Frontal cortex (tissue), 4 donors: ENCODE measurements at places on chromosomes 6 and 20.

- DNase-seq = no peak
Measured at GRCh38 chr20:34377072-34377847, 14.2 kb downstream of the ITCH start.

GRCh38 chr20:19780261-19780660 lies 22.2 kb downstream of the RIN2 start:
- no peak for DNase-seq

- no peak for DNase-seq
Measured at GRCh38 chr6:129609635-129610034, 100.3 kb downstream of the ARHGAP18 start.

- no peak for DNase-seq
Measured at GRCh38 chr20:54208548-54209176, 775 bp downstream of the PFDN4 start.

DNA sequence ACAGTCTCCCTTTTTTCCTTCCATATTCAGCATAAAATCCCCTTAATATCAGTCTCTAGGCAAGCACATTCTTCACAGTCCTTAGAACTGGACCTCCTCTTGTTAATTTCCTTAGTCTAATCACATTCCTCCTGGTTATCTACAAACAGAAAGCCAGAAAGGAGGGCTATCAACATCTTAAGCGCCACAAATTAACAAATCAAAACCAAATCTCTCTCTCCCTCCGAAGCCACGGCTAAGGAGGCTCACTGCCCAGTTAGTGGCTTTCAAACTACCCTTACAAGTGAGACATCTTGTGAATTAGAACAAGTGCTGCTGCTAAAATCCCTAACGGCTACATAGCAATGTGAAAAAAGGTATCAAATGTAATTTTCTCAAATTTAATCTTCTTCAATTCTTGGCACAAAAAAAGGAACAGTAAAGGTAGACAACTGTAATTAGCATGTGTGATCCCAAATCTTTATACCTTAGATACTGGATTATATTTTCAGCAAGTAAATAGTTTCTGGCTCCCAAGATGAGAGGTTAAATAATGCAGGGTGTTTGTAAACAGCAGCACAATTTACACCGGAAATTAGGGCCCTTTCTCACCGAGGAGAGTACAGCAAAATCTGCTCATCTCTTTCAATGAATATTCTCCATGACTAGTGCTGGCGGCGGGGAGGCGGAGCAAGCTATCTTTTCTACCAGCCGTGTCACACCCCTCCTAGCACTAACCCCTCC lies 1.4 kb upstream of the TRIM39 start:
- no peak for DNase-seq

GRCh38 chr6:130632277-130632676 lies 194.9 kb upstream of the SMLR1 start:
- DNase-seq = no peak

GRCh38 chr6:117381749-117382148 lies 44.0 kb downstream of the ROS1 start:
- no peak for DNase-seq

GRCh38 chr6:109498052-109498451 lies 15.0 kb upstream of the ZBTB24 start:
- no peak for DNase-seq

GRCh38 chr6:154297721-154298120 lies 58.9 kb downstream of the IPCEF1 start:
- no peak for DNase-seq

- no peak for DNase-seq
Measured at GRCh38 chr6:35354361-35355135, 12.2 kb downstream of the PPARD start.

GRCh38 chr6:30207619-30208295 lies 5.4 kb downstream of the TRIM26 start:
- no peak for DNase-seq

DNA sequence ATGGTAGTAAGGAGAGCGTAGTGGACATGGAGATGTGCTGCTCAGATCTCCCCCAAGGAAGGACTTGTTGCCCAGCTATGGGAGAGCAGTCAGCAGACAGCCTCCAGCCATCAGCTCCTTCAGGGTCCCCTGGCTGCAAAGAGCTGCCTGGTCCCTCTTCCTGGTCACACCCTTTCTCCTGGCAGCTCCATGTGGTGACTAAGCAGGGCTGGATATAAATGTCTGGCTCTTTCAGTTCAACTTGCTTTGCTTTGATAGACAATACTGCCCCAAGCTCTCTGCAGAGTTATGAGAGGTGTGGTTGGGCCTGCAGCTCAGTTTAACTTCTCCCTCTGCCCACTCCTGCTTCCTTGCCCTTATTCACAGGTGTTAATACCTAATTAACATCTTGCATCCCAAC lies 64.1 kb upstream of the DDR1 start:
- DNase-seq = no peak

DNA sequence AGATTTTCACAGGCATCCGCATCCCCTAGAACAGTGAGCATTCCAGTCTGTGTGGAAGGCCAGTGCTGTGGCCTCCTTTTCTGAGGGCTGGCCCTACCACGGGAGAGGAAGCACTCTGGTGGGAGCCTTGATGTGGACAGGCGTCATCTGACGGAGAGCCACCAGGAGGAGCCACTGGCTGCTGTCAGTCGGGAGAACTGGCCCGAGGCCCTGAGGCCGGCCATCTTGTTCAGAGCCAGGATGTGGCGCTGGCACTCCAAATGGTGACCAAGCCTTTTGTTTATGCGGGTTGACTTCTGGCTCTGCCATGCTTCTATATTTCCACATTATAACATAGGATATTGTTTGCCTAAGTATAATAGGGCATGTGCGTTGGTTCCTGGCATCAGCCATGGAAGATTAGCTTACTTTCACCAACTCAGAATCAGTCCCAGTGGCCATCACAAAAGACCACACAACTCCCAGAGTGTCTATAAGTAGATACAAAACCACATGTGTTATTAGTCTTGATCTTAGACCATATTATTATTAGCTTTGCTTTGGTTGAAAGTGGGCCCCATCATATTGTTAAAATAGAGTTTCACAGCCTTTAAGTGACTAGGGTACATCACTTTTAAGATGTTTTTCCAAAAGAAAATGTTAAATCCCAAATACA lies 273.9 kb upstream of the TAB2 start:
- no peak for DNase-seq

- no peak for DNase-seq
Measured at GRCh38 chr6:105907991-105908390, 178.1 kb upstream of the PRDM1 start.
